ENCODE measurements at places on chromosomes 3 and 15. TPM values are rescaled to one million over a fixed set of nuclear protein-coding genes. Genes with fewer than 3 reads are reported as not detected.

GRCh38 chr3:99562138-99562537 is 76.3 kb upstream of the COL8A1 start:
- no peak overlapping the region for H3K4me3 ChIP-seq
- no peaks in the 10 kb centered on the region for H3K4me1 ChIP-seq
- DNase-seq = no peak

GRCh38 chr3:120281261-120281660 is 3.8 kb downstream of the GPR156 start:
- no peak for DNase-seq
- H3K27me3 ChIP-seq = no peaks in the 10 kb centered on the region
- no peak overlapping the region for H3K4me3 ChIP-seq
- no peak overlapping the region for H3K27ac ChIP-seq

DNA sequence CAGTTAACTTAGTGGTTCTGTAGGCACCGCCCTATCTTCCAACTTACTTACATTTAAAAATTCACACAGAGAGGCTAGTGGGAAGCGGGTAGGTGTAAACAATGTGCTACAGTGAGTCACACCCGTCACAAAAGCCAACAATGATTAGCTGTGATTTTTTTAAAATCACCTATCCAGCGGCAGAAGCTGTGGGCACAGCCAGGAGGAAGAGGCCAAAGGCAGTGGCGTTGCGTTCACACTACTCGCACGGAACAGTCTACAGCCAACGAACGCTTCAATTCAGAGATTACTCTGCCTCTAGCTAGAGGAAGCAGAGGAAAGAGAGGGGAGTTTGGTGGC is 2.5 kb upstream of the NLGN1 start:
- peak overlapping the region; percentile 90 for H3K27ac ChIP-seq
- no peaks in the 10 kb centered on the region for H3K4me1 ChIP-seq
- peak overlapping the region; percentile 54 for H3K4me3 ChIP-seq
- no peaks in the 10 kb centered on the region for H3K36me3 ChIP-seq
- H3K27me3 ChIP-seq = no peaks in the 10 kb centered on the region

- no peaks in the 10 kb centered on the region for H3K36me3 ChIP-seq
- H3K4me1 ChIP-seq = no peaks in the 10 kb centered on the region
- peak overlapping the region; percentile 17 for H3K27ac ChIP-seq
These were observed 15.6 kb downstream of the KBTBD13 start for GRCh38 chr15:65091946-65092770.

- H3K36me3 ChIP-seq = no peaks in the 10 kb centered on the region
- no peaks in the 10 kb centered on the region for H3K27me3 ChIP-seq
- H3K27ac ChIP-seq = no peak overlapping the region
- H3K4me3 ChIP-seq = no peak overlapping the region
These were observed 104.4 kb upstream of the RBMS3 start for GRCh38 chr3:29176501-29176900.

- H3K36me3 ChIP-seq = no peaks in the 10 kb centered on the region
- H3K4me3 ChIP-seq = no peak overlapping the region
- DNase-seq = no peak
These were observed 451.7 kb upstream of the ARHGEF26 start for GRCh38 chr3:153669527-153669926.

The FSIP1 gene
- total RNA-seq = 1.6 TPM

The TAGLN3 gene
- total RNA-seq = 3.2 TPM

All from prostate gland (tissue), 2 donors.